Left ventricle myocardium superior (tissue), 1 donor: ENCODE measurements at places on chromosomes 1 and 21.

DNA sequence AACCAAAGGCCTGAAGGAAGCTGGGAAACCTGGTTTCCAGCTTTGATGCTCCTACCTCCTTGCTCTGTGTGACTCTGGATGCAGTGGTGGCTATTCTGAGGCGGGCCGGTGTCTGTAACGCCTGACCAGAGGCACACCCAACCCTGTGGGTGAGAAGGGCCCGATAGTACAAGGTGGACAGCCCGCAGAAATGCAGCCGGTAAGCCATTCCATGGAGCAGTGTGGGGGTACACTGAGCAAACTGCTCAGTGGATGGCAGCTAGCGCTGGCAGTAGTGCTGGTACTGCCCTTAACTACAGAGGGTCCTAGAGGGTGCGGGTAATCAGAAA lies 36.0 kb downstream of the AHDC1 start:
- DNase-seq = no peak

- DNase-seq = no peak
These were observed 2.9 kb downstream of the DDI2 start for GRCh38 chr1:15620155-15620545.

DNA sequence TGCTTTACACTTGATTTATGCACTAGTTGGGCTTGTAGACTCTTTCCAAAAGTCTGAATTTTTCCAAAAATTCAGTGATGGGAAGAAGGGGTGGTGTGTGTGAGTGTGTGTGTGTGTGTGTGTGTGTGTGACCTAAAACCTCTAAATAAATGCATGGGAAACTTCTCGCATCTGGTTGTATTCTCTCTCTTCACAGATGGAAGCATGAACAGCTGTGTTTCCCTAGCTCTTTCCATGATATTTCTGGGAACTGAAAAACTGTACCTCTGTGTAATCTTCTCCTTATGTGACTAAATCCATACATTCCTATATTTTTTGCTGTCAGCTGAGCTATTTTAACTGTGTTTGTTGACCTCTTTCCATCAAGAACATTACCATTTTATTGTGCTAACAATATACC lies 26.2 kb upstream of the CYYR1 start:
- DNase-seq = no peak

GRCh38 chr1:67740543-67740942 lies 55.5 kb downstream of the GADD45A start:
- DNase-seq = no peak

DNA sequence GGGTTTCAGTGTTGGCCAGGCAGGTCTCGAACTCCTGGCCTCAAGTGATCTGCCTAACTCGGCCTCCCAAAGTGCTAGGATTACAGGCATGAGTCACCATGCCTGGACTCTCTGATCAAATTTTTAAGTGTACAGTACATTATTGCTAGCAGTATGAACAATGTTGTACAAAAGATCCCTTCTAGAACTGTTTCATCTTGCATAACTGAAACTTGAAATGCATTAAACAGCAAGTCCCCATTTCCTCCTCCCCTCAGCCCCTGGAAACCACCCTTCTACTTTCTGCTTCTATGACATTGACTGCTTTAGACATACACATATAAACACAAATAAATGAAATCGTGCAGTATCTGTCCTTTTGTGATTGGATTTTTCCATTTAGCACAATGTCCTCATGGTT lies 463.4 kb downstream of the PTPRC start:
- DNase-seq = no peak

DNA sequence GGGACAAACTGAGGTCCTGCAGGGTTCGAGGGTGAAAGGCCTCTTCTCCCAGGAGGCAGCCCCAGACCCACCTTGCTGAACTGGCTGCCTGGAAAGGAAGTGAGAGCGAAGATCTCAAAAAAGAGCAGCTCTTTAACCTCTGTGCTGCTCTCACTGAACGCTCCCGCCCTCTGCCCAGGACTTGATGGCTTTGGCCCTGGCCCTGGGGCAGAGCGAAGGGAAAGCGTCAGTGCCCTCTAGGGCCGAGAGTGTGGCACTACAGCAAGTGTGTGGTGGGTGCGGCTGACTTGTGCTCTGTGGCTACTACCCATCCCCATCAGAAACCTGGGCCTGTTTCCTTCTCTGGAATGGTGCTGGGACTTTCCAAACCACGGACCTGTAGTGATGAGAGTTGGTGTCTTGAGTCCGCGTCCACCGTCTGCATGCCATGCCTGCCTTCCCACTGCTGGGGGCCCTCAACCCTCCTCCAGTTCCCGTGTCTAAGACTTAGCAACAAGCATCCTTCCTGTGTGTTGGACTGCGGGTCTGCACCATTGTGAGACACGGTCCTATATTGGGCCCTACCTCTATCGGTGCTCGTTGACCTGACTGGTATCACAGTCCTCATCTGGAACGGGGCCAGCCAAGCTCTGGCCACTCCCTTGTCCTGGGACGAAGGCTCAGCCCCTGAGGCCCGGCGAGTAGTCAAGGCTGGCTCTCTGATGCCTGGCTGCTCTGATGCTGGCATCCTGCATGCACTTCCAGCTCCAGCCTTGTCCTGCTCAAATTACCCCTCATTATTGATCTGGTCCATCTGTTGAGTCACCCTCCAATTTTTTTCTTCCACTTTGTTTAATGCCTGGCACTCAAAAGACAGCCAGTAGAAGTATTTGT lies 180.3 kb downstream of the DISC1 start:
- DNase-seq = peak; percentile 60

DNA sequence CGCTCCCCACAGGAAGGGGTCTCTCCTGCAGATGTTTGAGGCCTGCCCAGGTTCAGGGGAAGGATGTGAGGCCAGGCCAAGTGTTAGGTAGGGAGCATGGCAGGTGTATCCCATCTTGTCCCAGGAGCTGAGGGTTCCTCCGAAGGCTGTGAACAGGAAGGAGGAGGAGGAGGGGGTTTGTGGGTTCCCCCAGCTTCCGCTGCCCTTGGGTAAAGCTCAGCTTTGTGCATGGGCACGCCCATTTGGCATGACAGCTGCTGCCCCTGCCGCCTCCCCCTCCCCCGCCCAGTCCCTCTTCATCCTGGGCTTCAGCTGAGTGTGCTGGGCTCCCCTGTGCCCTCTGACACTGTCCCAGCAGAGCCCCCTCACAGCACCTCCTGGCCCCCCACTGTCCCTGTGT lies 25.5 kb downstream of the TNFRSF8 start:
- peak; percentile 37 for DNase-seq
